Fibroblast of skin of left biceps (primary cell): ENCODE measurements at places on chromosomes 11 and 22.
A peak's percentile ranks its signal among the peaks of the same experiment; 100 is the strongest.

DNA sequence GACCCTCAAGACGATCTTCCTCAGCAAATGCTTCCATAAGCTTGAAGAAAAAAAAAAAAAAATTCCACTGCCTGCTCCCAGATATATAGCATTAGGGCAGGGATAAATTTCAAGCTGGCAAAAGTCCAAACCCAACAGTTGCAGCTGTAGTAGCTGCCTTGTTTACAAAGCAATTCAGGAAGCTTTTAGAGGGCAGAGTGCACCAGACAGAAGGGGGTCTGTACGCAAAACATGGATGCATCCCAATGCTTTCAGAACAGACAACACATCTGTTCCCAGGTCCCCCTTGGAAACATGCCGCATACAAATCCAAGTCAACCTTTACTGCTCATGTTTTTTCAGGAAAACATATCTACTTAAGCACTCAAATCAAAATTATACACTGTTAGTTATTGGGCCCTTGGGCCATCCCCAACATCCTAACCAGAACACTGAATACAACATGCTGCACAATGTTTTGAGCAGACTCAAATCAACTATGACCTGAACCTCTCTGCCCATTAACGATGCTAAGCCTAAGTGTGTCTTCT lies 94.5 kb downstream of the CADM1 start:
- DNase-seq: no peak

- DNase-seq: peak; percentile 64
These were observed 3.3 kb upstream of the DDI1 start for GRCh38 chr11:104033134-104033533.

DNA sequence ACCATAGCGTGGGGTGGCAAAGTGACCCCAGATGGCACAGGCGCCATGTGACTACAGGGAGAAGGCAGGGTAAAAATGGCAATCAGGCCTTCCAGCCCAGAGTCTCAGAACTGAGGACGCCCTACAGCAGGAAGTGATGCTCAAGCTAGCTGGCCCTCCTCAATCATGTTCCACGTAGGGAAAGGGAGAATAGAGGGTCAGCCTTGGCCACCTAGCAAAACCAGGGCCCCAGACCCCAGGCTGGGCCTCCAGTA lies 978 bp upstream of the ANKRD13D start:
- DNase-seq: no peak

DNA sequence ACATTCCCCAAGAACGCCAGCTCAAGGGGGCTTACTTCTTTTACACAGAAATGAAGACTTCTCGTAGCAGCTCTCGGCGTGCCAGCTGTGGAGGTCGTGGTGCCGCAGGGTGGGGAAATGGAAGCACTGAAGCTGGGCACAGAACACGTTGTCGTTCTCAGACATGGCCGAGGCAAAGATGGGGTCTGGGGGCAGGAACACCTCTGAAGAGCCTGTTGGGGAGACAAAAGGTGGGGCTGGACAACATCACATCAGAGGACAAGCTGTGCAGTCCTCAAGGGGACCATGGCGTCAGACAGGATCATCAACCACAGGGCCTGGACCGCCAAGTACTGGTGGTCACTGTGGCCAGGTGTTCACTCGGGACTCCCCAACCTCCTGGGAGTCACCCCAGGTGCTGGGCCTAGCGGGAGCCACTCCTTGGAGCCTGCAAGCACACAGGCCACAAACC lies 65.2 kb downstream of the DGCR2 start:
- DNase-seq: no peak

DNA sequence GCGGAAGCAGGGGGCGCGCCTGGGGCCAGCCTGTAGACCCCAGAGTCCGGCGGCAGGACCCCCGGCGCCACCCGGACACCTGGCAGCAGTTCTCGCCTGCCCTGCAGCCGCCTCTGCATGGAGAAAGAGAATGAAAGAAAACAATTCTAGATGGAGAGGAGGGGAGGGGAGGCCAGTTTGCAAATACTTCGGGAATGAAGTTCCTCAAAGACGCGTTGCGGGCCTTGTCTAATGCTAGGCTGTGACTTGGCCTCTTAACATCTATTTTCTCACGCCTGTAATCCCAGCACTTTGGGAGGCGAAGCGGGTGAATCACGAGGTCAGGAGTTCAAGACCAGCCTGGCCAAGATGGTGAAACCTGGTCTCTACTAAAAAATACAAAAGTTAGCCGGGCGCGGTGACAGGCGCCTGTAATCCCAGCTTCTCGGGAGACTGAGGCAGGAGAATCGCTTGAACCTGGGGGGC lies 2.1 kb upstream of the BARX2 start:
- no peak for DNase-seq

- no peak for DNase-seq
These were observed 12.8 kb upstream of the EFCAB6 start for GRCh38 chr22:43824724-43825420.

GRCh38 chr11:58391879-58392278 lies 14.8 kb downstream of the OR5B3 start:
- no peak for DNase-seq

DNA sequence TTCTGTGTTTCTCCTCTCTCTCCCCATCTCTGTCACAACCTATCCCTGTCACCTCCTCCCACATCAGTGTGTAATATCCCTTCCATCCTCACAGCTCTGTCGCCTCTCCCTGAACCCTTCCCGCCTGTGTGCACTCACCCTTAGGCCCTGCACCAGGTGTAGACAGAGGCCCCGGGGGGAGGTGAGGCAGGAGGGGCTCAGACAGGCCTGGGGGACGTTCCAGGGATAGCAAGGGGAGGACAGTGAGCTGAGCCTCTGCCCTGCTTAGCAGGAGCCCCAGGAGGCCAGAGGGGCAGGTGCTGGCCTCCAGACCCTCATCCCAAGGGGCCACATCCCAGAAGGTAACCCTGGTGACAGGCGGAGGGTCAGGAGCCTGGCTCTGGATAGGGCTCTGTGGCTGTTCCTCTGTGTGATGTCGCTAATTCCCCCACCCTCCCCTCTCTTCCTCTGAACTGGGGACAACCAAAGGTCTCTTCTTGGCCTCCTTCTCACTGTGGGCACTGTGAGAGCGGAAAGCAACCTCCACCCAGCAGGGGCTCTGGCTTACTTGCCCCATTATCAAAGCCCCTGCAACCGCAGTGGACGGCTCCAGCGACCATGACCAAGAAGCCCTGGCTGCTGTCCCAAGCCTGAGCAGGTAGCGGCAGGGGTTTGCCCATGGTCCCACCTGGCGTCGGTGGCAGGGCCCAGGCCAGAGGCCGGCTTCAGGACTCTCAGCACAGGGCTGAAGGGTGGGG lies 35.7 kb downstream of the KCNJ4 start:
- no peak for DNase-seq

DNA sequence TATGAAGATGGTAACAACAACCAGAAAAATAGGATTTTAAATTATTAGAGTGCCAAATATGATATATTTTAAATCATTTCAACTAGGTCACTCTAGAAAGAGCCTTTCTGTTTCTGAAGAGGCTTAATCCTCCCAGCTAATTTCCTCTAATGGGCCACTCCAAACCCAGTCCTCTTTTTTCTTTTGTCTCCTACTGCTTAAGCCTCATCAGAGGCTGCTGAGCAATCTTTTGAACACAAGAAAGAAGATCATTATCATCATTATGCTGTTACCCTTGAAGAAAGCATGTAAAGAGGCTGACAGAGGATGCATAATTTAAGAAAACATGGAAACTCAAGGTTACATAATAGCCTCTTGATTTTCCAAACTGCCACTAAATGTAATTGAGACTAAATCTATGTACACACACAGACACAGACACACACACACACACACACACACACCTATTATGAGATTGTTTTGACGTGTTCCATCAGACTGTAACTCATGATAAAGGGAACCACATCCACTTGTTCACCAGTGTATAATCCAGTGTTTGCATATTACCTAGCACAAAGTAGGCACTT lies 519.6 kb downstream of the METTL15 start:
- no peak for DNase-seq

GRCh38 chr11:128290106-128290840 lies 297.1 kb downstream of the ETS1 start:
- DNase-seq: peak; percentile 68

DNA sequence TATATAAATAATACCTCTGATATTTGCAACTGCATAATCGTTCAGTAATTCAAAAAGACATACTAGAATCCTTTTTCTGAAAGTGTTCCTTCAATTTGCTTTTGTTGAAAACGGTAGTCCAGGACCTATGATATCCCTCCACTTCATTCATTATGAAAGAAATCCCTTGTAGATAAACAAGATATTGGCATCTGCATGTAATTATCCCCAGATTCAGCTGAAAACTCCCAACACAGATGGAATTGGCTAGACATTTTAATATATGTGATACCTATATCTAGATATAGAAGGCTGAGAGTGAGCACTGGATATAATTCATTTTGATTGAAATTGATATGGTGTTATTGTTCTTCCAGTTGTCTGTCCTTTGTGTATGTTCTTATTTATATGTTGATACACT lies 109.4 kb downstream of the MSANTD4 start:
- DNase-seq: no peak

DNA sequence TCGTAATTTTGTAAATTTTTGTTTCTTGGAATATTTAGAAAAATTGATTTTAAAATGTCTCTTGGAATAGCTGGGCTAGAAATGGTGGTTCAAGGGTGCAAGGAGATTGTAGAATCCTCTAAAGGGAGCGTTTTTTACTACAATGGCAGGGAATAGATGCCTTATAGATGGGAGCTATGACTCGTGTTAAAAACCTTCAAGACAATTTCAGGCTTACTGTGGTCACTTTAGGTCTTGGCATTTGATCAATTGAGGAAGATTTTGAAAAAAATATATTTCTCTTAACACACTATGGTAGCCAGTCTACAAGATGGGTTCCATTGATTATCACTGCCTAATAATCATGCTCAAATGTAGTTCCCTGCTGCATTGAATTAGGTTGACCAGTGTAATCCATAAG lies 25.0 kb downstream of the METTL15 start:
- no peak for DNase-seq

DNA sequence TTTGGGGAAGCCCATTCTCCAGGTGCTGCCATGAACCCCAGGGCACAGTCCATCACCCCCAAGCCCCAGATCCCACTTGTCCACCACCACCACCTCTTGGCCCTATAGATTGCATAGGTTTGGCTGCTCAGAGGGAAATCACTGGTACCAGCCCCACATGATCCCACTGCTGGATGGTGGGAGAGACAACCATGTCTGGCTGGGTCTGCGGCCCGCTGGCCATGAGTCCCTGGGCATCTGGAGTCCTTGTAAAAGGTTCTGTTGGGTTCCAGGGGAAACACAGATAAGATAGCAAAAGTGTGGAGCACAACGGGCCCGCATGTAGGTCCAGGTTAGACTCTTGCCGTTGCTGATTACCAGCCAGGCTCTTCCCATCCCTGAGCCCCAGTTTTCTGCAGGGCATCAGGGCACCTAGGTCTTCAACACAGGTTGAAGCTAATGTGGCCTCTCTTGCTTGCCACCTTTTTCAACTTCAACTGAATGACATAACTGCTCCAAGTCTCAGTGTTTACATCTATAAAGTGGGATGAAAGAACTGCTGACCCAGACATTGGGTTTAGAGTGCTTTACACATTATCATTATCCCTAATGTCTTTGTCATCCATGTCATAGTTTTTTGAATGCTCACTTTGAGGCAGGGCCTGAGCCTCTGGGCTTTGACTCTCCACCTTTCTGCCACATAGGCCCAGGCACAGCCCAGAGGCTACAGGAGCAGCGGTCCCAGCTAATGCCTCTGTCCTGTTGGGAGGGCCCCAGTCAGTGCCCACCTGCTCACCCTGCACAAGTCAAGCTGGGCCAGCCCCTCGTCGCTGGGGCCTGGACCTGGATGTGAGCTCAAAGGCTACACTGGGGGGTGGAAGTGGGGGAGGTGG lies 1.0 kb upstream of the TANGO2 start:
- no peak for DNase-seq

GRCh38 chr11:128962896-128963295 lies 20.2 kb upstream of the TP53AIP1 start:
- DNase-seq: no peak

- DNase-seq: no peak
These were observed 96.6 kb downstream of the BCR start for GRCh38 chr22:23276656-23277582.

DNA sequence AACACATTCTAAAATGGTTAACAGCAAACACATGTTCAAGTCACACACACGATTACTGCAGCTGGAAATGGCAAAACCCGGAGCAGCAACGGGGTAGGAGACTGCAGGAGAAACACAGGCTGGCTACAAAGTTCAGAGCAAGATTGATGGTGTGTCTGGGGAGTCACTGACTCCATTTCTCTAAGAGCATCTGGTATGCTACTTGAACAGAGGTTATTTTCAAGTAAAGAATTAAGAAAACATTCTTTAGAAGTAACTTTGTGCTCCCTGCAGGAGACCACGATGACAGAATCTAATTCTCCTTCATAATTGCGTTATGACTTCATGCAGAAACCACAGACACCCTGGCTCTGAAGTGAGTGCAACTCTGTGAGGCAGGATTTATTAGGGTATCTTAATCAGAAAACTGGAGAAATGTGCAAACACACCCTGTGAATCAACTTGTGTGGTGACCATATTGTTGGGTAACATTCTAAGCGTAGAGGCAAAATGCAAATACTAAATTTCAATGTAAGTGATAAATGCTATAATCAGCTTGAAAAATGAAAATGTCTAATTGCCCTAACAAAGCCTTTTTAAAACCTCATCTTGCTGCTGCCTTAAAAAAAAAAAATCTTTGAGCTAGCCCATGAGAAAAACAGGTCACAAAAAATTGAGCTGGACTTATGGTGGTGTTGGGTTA lies 303.0 kb downstream of the CADM1 start:
- peak; percentile 98 for DNase-seq

GRCh38 chr11:92941676-92942571 lies 27.5 kb upstream of the MTNR1B start:
- peak; percentile 4 for DNase-seq

DNA sequence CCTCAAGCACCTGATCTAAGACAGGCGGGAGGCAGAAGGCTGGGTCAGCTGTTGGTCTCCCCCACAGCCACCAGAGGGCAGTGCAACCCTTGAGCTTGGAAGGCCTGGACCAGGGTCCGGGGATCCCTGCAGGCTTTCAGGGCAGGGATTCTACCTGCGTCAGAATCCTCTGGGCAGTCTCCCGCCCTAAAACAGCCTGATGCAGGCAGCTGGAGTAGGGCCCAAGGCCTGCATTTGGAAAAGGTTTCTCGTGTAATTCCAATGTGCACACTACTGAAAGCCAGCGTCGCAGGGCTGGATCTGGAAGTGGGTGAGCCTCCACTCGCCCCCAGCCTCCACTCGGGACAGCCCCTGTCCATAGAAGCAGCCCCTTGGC lies 31.8 kb downstream of the BID start:
- no peak for DNase-seq

DNA sequence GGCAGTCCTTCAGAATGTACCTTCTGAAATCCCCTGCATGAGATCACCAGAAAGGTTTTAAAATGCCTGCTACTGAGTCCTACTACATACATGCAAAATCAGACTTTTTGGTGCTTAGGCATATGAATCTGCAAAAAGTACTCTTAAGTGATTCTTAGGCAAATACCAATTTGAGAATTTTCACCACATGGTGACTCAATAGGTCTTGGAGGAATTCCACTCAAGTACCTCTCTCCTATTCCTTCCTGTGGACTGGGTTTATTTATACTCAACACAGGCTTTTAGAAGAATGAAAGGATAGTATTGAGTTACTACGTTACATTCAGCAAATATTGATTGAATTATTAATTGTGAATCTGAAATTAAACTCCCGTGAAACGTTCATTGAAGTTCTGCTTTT lies 223.9 kb downstream of the CNTN5 start:
- no peak for DNase-seq

- DNase-seq: no peak
These were observed 8.9 kb downstream of the MRTFA start for GRCh38 chr22:40627612-40628011.

- DNase-seq: no peak
These were observed 19.1 kb downstream of the ARHGAP42 start for GRCh38 chr11:100706179-100706578.

- peak; percentile 26 for DNase-seq
These were observed 1.1 kb upstream of the FBXO7 start for GRCh38 chr22:32473388-32473952.
